ENCODE measurements at places on chromosomes 1 and 21.
A peak's percentile ranks its signal among the peaks of the same experiment; 100 is the strongest.

GRCh38 chr1:26541816-26542711, 12.5 kb downstream of the RPS6KA1 start:
- DNase-seq = peak; percentile 49

GRCh38 chr1:18743233-18743632, 112.6 kb downstream of the PAX7 start:
- DNase-seq = no peak

DNA sequence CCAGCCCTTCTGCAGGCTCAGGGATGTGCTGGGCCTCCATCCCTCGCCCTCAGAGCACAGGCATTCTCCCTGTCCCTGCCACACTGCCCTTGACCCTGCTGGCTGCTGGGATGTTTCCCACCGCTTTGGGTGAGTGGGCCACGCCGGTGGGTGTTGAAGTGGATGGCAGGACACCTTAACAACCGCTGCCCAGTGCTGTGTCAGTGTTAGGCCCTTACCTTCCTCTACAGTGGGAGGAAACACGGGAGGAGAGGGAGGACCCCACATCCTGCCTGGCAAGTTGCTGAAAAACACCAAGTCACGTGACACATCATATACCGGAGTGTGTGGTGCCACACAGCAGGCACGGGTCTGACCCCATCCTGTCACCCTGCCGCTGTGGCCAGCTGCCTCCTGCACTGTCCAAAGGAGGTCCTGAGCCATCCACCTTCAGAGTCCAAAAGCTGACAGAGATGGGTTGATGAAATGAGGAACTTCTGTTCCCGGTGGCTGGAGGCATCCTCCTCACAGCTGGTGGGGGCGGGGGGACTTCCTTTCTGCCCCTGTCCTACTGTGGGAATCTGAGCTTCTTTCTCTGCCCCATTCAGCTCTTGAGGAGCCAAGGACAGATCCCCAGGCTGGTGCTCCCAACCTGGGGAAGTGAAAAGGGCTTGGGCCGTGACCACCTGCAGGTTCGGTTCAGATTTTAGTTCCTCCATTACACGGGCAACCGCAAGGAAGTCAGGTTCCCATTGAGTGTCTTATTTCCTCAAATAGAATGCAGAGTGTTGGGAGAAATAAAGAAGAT, 3.2 kb upstream of the THEMIS2 start:
- peak; percentile 38 for DNase-seq

DNA sequence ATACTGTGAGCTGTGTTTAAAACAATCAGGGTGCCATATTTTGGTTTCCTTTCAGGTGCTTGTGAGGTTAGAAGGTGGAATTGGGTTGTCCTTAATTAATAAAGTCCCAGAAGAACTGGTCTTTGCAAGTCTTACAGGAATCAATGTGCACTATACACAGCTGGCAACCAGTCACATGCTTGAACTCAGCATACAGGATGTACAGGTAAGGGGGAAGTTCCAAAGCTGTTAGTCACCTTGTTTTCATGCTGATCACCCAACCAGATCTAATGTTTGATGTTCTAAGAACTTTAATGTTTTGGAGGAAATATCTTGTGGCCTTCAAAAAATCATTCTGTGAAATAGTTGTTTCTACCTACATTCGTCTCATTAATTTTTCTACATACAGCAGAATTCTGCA, 156.3 kb downstream of the VPS13D start:
- peak; percentile 21 for DNase-seq
